ENCODE measurements at places on chromosomes 1 and 21. TPM values are rescaled to one million over a fixed set of nuclear protein-coding genes. Genes with fewer than 3 reads are reported as not detected.

The GNAT2 gene
- polyA plus RNA-seq: not detected

The ABCA4 gene
- polyA plus RNA-seq: 10.8 TPM

The NPPA gene
- 0.73 TPM for polyA plus RNA-seq

The MTR gene
- polyA plus RNA-seq: 35.3 TPM

The A3GALT2 gene
- polyA plus RNA-seq: not detected

The TNFRSF8 gene
- 0.57 TPM for polyA plus RNA-seq

The FAAH gene
- polyA plus RNA-seq: 24.1 TPM

The SLC37A1 gene
- polyA plus RNA-seq: 2.9 TPM

The FGR gene
- 2.8 TPM for polyA plus RNA-seq

The PLPP3 gene
- polyA plus RNA-seq: 110 TPM

The CLEC20A gene
- 0.37 TPM for polyA plus RNA-seq

The SLC26A9 gene
- polyA plus RNA-seq: 0.26 TPM

The NPHS2 gene
- polyA plus RNA-seq: 410 TPM

The ZDHHC18 gene
- polyA plus RNA-seq: 19.4 TPM

The KIF14 gene
- polyA plus RNA-seq: 7.1 TPM

The OLFML3 gene
- polyA plus RNA-seq: 190 TPM

The LCE2B gene
- polyA plus RNA-seq: not detected
